ENCODE measurements at places on chromosomes 4 and X.

GRCh38 chr4:79445371-79445781, 37.3 kb upstream of the GK2 start:
- DNase-seq: no peak

- DNase-seq: no peak
Observed at GRCh38 chr4:139154952-139155557, 22.0 kb downstream of the ELF2 start.

- DNase-seq: no peak
Observed at GRCh38 chr4:88819818-88820697, 122.4 kb upstream of the NAP1L5 start.

GRCh38 chr4:182301736-182302135, 58.5 kb downstream of the TENM3 start:
- DNase-seq: no peak

DNA sequence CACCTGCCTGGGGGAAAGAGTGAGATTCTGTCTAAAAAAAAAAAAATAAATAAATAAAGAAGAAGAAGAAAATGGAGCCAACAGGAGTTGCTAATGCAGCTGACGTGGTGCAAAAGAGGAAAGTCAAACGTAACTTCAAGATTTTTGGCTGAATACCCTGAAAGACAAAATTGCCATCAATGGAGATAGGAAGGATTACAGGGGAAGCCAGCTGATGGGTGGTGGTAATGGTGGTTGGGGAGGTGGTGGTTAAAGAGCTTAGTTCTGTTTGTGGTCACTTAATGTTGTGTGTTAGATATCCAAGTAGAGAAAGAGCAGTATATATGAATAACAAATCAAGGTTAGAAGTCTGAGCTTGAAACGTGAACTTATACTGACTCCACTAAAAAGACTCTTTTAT, 225.4 kb downstream of the ARHGAP24 start:
- no peak for DNase-seq

GRCh38 chr4:26105815-26106699, 192.0 kb downstream of the SMIM20 start:
- no peak for DNase-seq

DNA sequence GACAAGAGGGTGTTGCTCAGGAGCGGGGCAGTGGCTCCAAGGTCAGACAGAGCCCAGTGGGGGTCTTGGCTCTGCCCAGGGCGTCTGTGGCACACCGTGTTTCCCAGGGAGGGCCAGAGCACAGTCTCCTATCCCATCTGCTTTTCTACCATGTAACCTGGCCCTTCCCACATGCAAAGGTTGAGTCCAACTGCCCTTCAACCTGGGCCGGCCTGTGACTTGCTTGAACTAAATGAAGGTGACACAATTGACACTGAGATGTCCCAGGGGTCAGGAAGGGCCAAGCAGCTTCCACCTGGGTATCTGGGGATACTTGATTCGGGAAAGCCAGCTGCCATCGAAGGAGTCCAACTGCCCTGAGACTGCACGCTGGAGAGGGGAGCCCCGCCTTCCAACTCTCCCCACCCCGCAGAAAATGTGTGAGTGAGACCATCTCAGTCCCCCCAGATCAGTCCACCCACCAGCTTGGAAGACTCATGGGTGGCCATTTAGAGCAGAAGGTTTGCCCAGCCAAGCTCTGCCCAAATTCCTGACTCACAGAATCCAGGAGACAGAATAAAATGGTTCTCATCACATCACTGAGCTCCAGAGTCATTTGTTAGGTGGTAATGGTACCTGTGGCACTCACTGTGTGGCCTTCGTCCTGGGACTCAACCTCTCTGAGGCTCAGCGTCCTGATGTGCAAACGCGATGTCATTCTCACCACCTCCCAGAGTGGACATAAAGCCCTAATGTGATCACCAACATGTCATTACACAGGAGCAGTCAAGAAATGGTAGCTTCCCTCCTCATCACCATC, 18.1 kb downstream of the PPP2R2C start:
- DNase-seq: no peak

GRCh38 chr4:139951021-139951420, 203.0 kb downstream of the MAML3 start:
- peak; percentile 88 for DNase-seq

DNA sequence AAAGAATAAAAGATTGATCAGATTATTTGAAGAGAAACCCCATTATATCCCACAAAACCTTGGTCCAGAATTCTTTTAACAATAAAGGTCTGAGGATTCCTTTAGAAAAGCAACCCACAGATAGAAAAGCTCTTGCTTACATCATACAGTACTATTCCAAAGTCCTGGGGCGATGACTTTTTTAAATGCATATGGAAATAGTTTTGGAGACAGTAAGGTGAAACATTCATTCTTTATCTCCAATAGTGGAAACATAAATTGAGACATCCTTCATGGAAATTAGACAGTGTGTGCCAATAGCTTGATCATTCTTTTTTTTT, 85.7 kb upstream of the UCP1 start:
- DNase-seq: no peak

GRCh38 chr4:1410491-1411325, 4.5 kb upstream of the NKX1-1 start:
- DNase-seq: peak; percentile 33

DNA sequence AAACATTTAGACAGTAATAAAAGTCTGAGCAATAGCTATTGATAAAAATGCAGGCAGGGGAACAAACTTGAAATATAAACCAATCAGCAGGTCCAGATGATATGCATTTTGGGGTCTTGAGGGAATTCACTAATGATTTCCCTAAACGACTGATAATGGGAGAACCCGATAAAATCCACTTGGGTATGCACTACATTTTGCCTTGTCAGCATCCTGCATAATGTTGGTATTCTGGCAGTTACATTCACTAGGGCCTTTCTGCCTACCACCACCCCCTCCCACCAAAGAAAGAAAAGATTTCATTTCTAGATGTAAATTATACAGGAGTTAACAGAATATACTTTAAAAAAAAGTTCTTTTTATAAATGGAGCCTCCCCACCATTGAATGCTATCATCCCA, 63.5 kb upstream of the IL1RAPL2 start:
- no peak for DNase-seq

DNA sequence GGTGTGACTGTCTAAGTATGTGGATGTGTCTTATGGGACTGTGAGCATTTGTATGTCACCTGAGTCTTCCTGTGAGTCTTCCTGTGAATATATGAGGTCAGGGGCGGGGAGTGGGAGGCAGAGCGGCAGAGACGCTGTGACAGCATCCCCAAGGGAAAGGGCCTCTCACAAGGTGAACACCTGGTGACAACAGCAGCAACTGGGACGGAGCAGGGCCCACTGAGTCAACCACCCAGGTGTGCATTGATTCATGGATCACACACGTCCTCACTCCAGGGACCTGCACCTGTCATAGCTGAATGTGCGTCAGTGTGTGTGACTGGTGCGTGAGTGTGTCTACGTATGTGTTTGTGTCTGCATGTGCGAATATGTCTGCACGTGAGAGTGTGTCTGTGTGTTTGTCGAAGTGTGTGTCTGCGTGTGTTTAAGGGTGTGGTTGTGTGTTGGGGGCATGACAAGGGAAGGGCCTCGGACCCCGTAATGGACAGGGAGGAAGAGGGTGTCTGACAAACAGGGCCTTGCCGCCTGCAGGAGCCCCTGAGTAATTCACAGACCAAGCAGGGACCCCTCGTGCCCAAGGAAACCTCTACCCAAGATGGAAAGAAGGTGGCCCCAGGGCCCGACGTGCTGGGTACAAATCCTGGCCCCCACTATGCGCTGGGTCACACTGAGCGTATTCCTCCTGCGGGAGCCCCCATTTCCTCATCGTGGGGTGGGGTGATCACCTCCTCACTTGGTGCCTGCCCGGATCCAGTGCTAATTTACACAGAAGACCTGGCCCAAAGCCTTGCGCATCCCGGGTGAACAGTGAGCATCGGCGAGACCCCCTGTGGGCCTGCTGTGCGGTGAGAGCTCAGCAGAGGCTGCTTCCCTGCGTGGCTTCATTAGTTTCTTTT, 76.7 kb downstream of the ABLIM2 start:
- no peak for DNase-seq

GRCh38 chr4:22029803-22030202, 81.2 kb upstream of the KCNIP4 start:
- DNase-seq: no peak

GRCh38 chr4:95066050-95066449, 308.3 kb downstream of the BMPR1B start:
- no peak for DNase-seq

- no peak for DNase-seq
Observed at GRCh38 chr4:88104902-88105610, 53.4 kb downstream of the ABCG2 start.

DNA sequence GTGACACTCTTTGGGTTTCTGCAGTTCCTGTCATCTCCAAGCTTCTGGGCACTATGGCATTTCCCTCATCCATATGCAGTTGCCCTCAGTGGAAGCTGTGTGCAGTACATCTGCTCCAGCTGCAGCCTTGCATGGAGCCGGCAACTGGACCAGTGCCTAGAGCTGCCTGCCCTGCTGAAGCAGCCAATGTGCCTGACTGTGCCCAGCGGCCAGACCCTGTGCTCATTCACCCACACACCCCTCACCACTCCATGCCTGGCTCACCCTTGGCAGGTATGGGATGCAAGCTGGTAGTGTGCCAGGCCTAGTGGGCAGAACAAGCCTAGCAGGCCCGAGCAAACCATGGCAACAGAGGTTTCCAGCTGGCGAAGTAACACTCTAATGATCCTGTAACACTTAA, 370.8 kb downstream of the FSTL5 start:
- DNase-seq: no peak

DNA sequence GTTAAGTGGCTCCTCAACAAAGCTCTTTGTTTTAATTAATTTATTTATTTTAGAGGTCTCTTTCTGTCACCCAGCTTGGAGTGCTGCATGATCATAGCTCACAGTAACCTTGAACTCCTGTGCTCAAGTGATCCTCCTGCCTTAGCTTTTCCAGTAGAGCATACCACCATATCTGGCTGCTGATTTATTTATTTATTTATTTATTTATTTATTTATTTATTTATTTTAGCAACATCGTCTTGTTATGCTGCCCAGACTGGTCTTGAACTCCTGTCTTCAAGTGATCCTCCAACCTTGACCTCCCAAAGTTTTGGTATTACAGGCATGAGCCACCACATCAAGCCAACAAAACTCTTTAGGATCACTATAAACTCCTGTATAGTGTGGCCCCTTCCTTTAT, 15.8 kb upstream of the KLF8 start:
- no peak for DNase-seq

GRCh38 chrX:101460669-101461068, 24.6 kb upstream of the ARMCX4 start:
- DNase-seq: no peak

GRCh38 chr4:117889978-117890377, 144.3 kb upstream of the NDST3 start:
- DNase-seq: no peak

- no peak for DNase-seq
Observed at GRCh38 chr4:186266729-186267456, 904 bp downstream of the F11 start.

DNA sequence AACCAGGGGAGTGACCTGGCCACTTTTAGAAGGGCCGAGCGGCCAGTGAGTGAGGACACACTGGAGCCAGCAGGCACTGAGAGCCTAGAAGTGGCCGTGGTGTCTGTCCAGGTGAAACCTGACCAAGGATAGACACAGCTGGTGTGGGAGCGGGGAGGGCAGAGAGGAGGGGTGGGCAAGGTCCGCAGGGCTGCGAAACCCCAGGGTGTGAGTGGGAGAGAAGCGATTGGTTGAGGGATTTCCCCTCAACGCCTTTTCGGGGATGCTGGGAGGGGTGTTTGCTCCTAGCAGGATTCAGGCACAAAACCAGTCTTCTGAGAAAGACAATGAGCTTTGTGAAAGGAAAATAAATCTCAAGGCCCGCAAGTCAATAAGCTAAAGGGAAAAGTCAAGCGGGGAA, 33.2 kb upstream of the ARSD start:
- DNase-seq: no peak

- no peak for DNase-seq
Observed at GRCh38 chr4:8862334-8862733, 9.3 kb downstream of the HMX1 start.

DNA sequence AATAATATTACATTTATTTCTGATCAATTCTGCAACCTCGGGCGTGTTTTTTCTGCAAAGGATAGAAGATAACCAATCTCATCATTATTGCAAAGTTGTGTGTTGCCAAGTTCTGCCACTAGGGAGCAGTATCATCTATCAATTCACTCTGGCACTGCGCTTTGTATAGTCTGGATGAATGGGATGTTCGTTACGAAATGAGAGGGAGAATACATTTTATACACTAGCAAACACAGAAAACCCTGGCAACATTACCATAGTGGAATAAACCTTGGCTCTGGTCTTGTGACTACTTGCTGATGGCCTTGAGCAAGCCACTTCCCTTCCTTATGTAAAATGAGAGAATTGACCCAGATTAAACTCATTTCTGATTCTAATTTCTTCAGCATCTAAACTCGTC, 97.5 kb upstream of the ZNF518B start:
- peak; percentile 57 for DNase-seq

DNA sequence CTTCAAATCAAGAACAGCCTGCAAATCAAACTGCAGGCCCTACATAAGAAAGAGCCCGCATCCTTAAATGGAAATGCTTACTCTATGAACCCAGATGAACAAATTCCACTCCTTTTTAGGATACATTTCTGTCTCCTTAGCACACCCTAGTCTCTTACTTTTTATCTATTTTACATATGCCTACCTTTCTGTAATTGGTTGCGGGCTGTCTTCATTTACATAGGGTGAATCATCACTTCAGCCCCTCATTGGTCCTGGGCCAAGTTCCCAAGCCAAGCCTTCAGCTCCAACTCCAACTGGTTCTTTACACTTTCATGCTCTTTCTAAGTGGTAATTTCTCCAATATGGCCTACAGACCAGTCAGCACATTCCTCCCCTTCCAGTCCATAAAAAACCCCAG, 219.3 kb downstream of the TRAM1L1 start:
- DNase-seq: no peak

GRCh38 chr4:83109480-83110222, 4.9 kb downstream of the PLAC8 start:
- peak; percentile 45 for DNase-seq

DNA sequence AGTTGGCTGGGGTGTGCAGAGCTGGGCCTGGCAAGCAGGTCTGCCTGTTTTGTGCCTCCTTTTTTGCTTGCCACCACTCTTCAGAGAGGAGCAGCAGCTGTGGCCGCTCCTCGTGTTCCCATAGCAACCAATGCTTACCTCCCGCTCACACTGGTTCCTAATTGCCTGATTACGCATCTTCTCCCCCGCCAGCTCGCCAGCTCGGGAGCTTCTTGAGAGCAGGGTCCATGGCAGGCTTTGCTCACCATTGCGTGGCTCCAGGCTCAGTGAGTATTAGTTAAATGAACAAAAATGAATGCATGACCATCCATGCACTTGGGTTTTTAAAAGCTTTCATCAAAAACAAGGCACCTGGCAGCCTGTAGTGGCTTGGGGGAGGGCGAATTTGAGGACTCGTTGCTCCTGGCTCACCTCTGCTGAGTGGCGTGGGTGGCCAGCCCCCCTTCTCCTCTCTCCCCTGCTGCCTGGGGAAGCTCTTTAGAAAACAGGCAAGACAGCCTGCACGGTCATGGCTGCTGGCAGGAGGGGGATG, 14.2 kb upstream of the PJA1 start:
- DNase-seq: no peak

DNA sequence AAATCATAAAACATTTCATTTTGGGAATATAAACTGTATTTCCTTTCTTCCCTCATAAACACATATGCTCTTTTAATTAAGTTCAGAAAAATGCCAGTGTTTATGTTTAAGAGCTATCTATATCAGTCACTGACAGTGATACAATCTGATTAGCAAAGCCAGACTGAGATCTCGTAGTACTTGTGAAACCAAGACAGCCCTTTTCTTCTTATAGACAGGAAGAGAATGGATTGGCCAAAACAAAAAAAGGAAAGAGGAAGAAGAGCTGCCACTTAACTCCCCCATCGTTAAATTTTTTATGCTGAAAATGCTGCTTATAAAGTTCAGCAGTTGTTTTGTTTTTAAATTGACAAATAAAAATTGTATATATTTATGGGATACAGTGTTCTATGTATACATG, 87.4 kb downstream of the PLAC1 start:
- peak; percentile 15 for DNase-seq

All from MM.1S (cell line).